ENCODE measurements at places on chromosomes 3 and 15.
A peak's percentile ranks its signal among the peaks of the same experiment; 100 is the strongest.

DNA sequence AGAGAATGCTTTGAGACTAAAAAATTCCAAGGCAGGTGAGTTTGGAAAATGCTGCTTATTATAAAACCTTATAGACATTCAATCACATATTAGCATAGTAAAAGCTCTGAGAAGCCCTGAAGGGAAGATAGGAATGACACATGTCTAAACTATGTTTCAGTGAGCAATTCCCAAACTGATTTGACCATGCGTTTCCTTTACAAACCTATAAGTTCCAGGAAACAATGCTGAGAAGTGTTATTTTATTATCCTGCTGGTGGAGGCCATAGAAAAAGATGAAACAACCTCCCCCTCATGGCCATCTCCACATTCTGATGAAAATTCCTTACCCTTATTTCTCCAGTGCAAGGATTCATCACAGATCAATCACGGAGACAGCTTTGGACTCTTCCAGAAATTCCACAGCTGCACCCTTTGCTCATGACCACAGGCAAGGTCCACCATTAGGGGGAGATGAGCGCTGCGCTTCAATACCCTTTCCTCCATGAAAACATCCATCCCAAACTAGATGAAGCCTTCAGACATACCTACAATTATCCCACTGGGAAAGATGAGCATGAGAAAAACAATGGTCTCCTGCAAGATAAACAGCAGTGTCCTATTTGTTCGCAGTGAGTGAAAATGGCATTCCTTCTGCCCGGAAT, 372.1 kb downstream of the MAGI1 start:
- no peak for DNase-seq

DNA sequence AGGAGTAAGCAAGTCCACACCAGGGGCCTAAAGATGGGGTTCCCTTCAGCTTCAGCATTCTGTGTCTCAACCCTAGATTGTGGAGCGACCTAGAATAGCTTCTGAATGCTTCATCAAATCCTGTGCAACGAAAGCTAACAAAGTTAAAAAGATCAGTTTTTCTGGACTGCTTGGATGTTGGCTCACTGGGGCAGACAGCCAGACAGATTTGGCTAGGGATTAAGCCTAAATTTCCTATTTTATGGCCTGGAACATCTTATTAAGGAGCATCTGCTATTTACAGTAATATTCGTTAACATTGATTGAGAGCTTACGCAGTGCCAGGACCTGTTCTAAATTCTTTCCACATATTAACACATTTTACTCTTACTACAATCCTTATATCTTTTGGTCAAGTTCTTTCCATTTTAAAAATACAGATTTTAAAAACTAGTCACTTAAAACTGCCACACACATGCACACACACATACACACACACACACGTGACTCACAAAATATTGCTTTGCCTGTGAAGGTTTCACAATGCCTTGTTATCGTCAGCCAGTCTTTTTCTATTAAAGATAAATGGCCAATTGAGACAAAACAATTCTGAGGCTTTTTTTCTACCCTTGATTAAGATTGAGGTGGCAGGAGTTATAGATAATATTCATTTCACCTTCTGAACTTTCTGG, 173.3 kb upstream of the SNTN start:
- DNase-seq = no peak

GRCh38 chr3:89367166-89367565, 259.7 kb downstream of the EPHA3 start:
- DNase-seq = no peak

DNA sequence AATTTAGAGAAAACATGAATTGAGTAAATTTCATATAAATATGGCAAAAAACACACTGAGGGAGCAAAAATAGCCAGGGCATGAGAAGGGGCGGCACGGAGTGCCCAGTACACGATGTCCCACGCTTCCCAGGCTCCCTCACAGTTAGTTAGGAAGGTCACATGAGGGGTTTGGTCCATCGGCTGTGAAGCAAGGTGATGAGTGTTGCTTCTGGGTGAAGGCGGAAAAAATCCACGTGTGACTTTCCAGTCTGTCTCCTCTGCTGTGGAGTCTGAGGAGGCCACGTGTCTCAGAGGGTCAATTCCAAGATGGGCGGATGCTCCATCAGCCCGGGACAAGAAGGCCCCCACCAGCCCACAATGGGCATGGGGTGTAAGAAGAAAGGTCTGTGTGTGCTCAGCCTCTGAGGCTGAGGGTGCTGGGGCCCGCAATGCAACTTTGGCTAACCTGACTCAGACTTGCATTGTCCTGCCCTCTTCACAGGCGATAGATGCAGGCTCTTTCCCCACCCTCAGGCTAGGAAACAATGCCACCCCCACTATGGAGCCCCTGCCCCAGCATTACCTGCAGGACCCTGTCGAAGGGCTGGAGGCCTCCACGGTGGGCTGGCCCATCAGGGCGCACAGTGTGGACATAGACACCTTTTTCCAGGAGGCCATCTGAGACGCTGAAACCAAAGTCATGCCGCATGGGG, 45.7 kb downstream of the GRIP2 start:
- peak; percentile 11 for DNase-seq

- DNase-seq = no peak
Measured at GRCh38 chr3:36695769-36696137, 68.6 kb downstream of the DCLK3 start.

- no peak for DNase-seq
Measured at GRCh38 chr15:53437985-53438841, 321.2 kb downstream of the WDR72 start.

- no peak for DNase-seq
Measured at GRCh38 chr3:51717947-51718346, 11.1 kb downstream of the GRM2 start.

DNA sequence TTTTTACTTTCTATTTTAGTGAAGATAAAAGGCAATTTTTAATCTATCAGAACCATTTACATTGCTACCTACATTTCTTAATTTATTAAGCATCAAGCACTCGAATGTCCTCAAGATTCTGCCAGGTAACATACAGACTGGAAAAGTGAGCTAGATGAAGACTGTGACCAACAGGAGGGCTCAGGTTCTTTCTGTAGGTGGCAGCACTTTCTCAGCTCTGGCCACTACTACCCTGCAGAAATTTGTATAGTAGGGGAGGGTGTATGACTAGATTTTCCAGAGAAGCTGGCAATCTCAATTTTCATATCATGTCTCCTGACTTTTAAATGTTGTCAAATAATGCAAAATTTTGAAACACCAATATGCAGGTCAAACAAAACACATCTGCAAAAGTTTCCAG, 165.0 kb upstream of the SUCLG2 start:
- no peak for DNase-seq

DNA sequence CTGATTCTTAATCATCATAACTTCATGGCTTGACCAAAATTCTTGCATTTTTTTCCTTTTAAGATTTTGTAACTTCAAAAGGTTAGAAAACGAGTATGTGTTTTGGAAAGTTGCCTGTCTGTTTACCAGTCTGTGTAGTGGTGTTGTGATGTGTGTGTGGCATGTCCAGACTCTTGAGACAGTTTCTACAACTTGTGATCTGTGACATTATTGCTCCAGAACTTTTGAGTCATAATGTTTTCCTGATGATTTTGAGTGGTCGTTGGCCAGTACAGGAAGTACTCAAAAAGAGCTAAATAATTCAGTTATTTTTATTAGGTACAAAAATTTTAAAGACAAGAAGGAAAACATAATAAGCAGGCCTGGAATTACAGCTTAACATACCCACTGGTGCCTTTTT, 229.0 kb upstream of the C2CD4B start:
- no peak for DNase-seq

DNA sequence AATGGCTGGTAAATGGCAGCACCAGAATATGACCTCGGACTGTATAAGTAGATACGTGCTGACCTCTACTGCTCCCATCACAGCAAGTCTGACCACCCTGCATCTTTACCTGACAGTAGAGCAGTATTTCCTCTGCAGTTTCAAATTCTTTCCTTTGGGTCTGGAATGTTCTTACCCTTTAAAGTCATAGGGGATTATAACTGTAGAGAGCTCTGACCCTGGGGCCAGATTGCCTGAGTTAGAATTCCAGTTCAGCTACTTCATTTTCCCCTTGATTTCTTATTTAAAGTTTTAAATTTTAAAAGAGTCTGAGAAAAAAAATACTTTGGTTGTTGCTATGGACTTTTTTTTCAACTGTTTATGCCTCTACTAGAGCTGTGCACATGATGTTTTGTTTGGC, 237.7 kb downstream of the NR1D2 start:
- no peak for DNase-seq

- no peak for DNase-seq
Measured at GRCh38 chr3:5140839-5141238, 18.7 kb downstream of the ARL8B start.

- DNase-seq = no peak
Measured at GRCh38 chr15:92833106-92833433, 67.1 kb upstream of the CHD2 start.

GRCh38 chr15:51798281-51798680, 31.2 kb upstream of the TMOD3 start:
- DNase-seq = no peak

DNA sequence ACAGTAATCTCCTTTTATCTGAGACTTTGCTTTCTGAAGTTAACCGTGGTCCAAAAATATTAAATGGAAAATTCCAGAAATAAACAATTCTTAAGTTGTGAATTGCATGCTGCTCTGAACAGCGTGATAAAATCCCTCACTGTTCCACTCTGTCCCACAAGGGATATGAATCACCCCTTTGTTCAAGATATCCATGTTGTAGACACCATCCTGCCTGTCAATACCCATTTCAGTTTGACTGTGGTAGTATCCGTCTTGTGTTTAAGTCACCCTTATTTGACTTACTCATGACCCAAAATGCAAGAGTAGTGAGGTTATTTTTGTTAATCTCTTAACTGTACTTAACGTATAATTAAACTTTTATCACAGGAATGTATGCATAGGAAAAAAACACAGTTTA, 435.0 kb downstream of the SHQ1 start:
- DNase-seq = no peak

GRCh38 chr3:119579366-119580066, at the start of gene ADPRH:
Gene ADPRH (plus strand): TSS chr3:119579492. CDS start chr3:119582170, 2,678 bp downstream.
- DNase-seq = peak; percentile 91
